ENCODE measurements at places on chromosomes 3 and 15.
A peak's percentile ranks its signal among the peaks of the same experiment; 100 is the strongest.

GRCh38 chr3:166663194-166663593, 716.9 kb downstream of the ZBBX start:
- DNase-seq, result no peak

DNA sequence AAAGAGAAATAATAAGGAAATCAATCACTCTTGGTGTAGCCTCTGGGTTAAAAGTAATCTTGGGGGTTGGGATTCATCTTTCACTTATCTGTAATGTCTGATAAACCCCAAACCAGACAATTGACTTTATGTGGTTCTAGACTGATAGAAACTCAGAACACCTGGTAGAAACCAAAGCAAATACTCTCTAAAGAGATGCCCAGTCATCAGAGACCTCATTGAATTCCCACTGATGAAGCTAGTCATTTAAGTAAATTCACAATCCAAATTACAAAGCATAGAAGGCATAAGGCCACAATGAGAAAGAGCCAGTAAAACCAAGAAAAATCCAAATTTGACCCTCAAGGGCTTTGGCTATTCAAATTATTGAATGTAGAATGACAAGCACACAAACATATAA, 250.6 kb downstream of the MBNL1 start:
- no peak for DNase-seq

DNA sequence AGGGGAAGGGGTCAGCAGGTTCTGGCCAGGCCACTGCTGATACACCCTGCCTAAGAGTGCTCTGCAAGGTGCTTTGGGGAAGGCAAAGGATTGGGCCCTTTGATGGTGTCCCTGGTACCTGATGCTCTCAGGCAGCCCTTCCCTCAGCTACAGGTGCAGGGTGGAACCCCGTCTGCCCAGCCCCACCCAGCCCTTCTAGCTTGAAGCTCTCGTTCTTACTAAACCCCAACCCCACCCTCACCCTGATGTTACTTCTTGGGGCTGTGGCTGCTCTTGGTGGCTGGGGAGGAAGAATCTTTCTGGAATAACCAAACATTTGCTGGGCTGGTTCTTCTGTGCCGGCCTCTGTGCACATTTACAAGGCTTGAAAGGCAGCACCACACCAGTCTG, 6.4 kb downstream of the GNAI2 start:
- DNase-seq, result no peak

DNA sequence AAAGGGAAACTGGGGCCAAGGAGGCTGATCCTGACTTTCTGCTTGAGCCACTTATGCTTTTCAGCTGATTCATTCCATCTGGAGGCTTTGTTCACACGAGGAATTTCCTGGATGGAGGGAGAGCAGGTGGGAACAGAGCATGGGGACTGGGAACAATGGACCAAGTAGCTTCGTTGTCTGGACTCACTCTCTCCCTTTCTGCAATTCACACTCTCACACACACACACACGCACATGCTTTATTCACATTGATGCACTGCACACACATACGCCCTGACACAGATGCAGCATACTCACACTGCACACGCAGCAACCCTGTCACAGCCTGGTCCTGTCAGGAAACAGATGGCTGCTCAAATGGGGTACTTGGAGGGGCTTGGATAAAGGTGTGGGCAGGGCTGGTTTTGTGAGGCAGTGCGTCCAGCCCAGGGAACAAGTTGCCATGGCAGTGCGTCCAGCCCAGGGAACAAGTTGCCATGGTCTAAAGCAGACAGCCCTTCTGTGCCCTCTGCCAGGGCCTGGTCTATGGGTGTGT, 19.8 kb upstream of the CHCHD6 start:
- DNase-seq, result no peak

DNA sequence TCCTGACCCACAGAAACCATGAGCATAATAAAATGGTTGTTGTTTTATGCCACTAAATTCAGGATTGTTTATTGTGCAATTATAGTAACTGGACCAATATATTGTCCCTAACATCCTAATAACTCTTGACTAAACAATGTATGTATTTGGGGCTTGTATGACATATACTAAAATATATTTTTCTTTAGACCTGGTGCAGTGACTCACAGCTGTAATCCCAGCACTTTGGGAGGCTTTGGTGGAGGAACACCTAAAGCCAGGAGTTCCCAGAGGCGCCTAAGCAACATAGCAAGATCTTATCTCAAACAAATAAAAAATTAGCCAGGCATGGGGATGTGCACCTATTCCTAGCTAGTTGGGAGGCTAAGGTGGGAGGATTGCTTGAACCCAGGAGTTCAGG, 180.4 kb downstream of the SUCNR1 start:
- DNase-seq, result no peak

GRCh38 chr3:175445741-175446140, 586.6 kb downstream of the NAALADL2 start:
- DNase-seq, result no peak

DNA sequence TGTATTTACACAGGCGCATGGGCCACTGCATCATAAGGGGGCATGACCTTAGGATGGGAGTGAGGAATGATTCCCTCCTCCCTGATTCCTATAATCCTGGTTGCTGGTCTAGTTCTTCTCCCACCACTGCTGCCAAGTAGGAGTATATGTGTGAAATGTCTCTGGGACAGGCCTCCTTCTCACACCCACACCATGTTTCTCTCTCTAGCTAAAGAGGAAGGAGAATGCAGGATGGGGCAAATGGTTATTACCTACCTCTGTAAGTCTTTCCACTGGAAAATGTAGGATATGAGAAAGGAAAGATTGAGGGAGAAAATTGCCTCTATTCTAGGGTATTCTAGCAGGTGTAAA, 159.2 kb downstream of the THSD4 start:
- DNase-seq, result no peak

- no peak for DNase-seq
Observed at GRCh38 chr15:90151989-90152645, 49.0 kb upstream of the SEMA4B start.

- no peak for DNase-seq
Observed at GRCh38 chr3:62653796-62654195, 221.4 kb downstream of the CADPS start.

GRCh38 chr3:56135941-56136340, 332.3 kb downstream of the ERC2 start:
- no peak for DNase-seq

GRCh38 chr3:127815001-127815400, 7.3 kb downstream of the MGLL start:
- DNase-seq, result no peak

- no peak for DNase-seq
Observed at GRCh38 chr15:88835119-88835518, 31.9 kb downstream of the ACAN start.

- no peak for DNase-seq
Observed at GRCh38 chr15:69319384-69320375, 21.0 kb downstream of the PAQR5 start.

DNA sequence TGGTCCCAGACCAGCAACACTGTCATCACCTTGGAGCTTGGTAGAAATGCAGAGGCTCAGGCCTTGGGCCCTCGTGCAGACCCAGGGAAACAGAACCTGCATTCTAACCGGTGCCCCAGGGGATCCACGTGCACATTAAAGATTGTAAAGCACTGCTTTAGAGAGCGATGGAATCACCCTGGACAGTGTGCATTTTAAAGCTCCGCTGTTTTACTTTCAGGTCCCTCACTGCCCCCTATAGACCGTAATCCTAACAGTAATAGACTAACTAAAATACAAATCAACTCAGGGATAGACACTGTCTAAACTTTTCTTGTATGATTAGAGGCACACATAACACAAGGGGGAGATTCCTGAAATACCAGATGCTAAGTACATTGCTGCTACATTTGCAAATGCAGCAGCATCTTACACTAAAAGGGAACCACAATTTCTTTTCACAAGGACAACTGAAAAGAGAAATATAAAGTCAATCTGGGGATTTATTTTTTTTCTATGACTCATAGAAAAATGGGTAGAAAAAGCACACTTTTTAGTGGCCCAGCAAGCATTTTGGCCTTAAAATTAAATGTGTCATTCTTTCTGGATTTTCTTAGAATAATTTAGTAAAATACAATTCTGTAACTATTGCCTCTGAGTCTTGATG, 10.5 kb upstream of the SH3GL3 start:
- DNase-seq, result no peak

DNA sequence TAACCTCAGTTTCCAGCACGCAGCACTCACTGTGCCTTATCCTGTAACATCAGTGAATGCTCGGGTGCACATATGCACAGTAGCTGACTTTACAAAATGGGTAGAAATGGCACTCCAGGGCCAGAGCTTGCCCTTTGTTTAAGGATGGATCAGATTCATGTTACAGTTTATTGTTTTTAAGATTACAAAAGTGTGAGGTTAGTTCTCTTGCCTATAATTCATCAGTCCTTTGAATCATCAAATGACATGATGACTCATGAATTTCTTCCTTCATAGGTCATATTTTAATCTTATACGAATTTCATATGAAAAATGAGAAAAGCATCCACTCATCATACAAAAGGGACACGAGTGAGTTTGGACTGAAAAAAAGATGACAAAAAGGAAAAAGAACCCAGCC, 545.3 kb downstream of the GBE1 start:
- no peak for DNase-seq

DNA sequence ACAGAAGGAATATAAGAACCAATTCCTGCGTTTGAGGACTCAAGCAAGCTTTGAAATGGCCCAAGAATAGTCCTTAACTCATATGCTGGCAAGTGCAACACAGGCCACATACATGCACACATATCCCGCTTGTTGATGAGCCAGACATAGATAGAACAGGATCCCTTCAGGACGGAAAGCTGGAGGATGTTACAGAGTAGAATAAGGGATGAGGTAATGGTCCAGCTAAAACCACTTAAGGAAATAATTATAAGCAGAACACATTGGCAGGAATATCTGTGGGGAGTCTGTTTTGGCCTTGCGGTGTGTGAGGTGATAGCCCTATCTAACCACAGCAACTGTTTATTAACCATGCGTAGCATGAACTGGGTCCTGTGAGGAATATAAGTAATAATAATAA, 25.0 kb downstream of the SCG3 start:
- DNase-seq, result no peak

- no peak for DNase-seq
Observed at GRCh38 chr3:149848238-149848637, 35.2 kb downstream of the RNF13 start.

DNA sequence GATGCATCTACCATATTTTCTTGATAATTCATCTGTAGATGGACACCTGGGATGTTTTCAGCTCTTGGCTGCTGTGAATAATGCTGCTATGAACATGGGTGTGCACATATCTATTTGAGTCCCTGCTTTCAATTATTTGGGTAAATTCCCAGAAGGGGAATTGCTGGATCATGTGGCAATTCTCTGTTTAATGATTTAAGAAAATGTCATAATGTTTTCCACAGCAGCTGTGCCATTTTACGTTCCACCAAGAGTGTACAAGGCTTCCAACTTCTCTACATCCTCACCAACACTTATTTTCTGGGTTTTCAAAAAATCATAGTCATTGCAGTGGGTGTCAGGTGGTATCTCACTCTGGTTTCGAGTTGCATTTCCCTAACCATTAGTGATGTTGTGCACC, 64.4 kb downstream of the NSMCE3 start:
- no peak for DNase-seq

DNA sequence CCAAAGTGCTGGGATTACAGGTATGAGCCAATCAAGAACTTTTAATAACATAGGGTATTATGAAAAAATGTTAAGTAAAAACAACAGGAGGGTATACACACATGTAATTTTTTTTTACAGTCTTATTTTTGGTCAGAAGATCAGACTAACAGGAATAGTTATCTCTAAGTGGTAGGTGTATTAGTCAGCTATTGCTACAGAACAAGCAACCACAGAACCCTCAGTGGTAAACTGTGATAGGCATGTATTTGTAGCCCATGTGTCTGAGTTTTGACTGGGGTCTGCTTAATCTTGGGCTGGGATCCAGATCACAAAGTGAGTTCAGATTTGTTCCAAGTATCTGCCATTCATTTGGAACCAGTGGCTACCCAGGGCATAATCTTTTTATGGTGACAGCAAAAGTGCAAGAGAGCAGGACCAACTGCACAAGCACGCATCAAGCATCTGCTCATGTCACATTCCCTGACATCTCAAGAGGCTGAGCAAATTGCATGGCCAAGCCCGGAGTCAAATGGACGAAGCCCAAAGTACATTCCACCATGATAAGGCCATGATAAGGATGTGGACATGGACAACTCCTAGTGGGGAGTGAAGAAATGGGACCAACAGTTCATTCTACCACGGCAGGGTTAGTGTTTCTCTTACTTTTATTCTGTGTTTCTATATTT, 3.0 kb upstream of the IL5RA start:
- no peak for DNase-seq

GRCh38 chr3:11662392-11662990, 18.8 kb upstream of the VGLL4 start:
- no peak for DNase-seq

- no peak for DNase-seq
Observed at GRCh38 chr3:27224197-27224596, 145.0 kb downstream of the NEK10 start.

DNA sequence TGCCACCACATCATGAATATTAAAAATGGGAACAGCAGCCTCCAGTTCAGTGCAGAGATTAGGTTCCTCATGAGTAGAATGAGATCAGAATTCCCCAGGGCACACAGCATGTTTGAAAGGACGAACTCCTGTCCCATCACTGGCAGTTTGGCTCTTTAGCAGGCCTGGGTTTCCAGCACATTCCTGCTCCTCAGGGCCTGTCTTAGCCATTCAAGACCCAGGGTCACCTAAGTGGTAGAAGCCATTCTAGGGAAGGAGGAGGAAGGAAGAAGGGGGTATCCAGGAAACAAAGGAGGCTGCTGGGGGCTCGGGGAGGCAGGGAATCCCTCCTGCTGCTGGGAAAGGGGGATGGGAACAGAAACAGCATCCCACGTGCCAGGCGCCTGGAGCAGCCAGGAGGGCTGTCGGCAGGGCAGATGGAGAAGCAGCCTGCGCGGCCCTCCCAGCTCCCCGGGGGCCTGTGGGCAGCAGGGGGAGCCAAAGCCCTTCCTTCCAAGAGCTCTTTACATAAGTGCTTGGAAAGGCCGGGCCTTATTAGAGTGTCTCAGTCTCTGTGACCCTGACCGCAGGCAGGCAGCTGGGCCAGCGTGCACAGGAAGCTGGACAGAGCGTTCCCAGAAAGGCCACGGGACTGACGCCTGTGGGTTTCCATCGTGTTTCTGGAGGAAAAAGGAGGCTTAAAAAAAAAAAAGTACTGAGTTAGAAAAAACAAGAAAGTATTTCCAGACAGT, 24.7 kb downstream of the LOXL1 start:
- peak; percentile 45 for DNase-seq

GRCh38 chr3:123367467-123368154, 81.3 kb downstream of the ADCY5 start:
- DNase-seq, result no peak

DNA sequence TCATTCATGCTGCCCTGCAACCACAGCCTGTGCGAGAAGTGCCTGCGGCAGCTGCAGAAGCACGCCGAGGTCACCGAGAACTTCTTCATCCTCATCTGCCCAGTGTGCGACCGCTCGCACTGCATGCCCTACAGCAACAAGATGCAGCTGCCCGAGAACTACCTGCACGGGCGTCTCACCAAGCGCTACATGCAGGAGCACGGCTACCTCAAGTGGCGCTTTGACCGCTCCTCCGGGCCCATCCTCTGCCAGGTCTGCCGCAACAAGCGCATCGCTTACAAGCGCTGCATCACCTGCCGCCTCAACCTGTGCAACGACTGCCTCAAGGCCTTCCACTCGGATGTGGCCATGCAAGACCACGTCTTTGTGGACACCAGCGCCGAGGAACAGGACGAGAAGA, 4.7 kb downstream of the TRIM42 start:
- DNase-seq, result no peak
